ENCODE measurements at places on chromosomes 2 and 18. TPM values are rescaled to one million over a fixed set of nuclear protein-coding genes. Genes with fewer than 3 reads are reported as not detected.

DNA sequence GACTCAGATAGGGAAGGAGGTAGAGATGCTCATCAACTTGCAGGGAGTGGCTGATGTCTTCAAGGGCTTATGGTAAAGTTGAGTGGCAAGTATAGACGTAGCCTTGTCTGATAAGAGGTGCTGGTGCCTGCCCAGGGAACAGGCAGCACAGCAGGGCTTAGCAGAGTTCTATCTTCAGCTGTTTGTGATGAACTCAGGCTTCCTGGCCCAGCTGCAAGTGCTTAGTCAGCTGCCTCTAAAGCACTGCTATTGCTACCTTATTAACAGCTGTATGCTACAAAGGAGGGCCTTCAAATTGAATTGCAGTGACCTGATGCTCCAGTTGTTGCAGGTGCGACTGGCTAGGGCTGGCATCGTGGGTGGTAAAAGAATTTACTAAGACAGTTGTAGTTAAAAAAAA, 82.1 kb downstream of the TSN start:
- no peak for DNase-seq

GRCh38 chr2:216799873-216800431, 59.9 kb downstream of the TNP1 start:
- no peak for DNase-seq

The RAX gene
- 0.52 TPM for total RNA-seq

The LIMS3 gene
- total RNA-seq: 2.0 TPM

The PAX3 gene
- total RNA-seq: not detected

DNA sequence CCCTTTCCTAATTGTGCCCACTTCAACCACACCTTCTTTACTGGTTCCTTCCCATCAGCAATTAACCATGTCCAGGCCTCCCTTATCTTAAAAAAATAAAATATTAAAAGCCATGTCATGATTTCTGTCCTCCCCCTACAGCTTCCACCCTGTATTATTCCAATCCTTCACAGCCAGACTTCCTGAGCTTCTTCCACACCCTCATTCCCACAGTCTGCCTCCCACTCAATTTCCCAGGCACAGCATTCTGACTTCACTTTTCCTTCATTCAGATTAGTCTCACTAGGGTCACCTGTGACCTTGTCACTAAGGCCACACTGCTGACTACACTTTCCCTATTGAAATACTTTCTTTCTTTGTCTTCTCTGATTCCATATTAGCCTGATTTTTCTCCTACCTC, 159.4 kb downstream of the DIS3L2 start:
- no peak for DNase-seq

- no peak for DNase-seq
These were observed 84.7 kb upstream of the LRATD1 start for GRCh38 chr2:14547830-14548229.

- no peak for DNase-seq
These were observed 28.5 kb upstream of the DARS1 start for GRCh38 chr2:136013955-136014354.

DNA sequence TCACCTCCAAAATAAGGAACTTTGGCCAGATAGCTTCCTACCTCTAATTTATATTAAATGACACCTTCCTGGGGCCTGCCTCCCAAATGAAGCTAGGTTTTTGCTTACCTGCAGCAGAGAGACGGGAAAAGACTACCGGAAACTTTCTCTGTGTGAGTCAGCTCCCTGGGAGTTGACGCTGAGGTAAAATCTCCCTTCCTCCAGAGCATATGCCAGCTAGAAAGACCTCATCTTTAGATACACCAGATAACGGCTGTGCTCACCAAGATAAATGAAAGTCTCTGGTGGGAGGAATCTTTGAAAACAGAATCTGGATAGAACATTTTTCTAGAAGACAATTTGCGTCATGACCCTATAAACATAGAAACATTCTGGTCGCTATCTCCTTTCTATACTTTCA, 99.7 kb upstream of the RFX8 start:
- no peak for DNase-seq

DNA sequence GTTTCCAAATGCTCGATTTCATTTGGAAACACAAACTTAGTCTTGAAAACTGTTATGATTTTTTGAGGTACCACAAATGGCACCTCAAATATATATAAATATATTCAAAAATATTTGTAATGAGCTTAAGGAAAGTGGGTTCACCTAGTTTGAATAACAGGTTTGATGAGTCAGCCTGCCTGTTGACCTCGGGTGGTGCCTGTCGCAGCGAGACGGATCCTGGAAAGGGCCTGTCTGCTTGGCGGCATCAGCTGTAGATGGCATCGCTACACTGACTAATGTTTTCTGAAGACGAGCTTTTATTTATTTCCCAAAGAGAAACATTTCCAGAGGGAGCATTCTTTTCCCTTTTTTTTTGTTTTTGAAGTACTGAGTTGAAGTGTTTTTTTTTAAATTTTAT, 6.9 kb downstream of the ALLC start:
- DNase-seq: no peak

DNA sequence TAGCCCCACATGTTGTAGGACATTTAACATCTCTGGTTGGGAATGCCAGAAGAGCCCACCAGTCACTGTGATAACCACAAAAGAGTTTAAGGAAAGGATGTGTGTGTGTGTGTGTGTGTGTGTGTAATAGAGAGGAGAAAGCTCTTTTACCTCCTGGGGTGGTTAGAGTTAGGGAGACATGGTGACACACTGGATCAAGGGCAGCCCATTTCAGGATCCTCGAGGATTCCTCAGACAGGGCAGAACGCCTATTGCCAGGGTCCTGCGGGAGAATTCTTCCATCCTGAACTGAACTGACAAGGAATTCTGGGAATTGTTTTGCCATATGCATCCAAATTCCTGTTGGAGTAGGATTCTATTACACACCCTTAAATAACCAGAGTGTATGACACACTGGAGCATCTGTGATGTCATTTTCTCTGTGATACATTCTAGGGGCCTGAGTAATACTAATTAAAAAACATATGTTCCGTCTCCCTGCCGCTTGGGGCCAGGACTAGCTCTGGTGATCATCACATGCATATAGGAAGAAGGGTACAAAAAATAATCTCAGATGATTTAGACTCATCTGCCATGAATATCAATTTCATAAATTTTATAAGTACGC, 156.4 kb upstream of the MMADHC start:
- no peak for DNase-seq

GRCh38 chr2:102262216-102263129, 48.9 kb upstream of the IL1RL1 start:
- DNase-seq: no peak

GRCh38 chr18:57154191-57154830, 7.4 kb downstream of the BOD1L2 start:
- DNase-seq: no peak

DNA sequence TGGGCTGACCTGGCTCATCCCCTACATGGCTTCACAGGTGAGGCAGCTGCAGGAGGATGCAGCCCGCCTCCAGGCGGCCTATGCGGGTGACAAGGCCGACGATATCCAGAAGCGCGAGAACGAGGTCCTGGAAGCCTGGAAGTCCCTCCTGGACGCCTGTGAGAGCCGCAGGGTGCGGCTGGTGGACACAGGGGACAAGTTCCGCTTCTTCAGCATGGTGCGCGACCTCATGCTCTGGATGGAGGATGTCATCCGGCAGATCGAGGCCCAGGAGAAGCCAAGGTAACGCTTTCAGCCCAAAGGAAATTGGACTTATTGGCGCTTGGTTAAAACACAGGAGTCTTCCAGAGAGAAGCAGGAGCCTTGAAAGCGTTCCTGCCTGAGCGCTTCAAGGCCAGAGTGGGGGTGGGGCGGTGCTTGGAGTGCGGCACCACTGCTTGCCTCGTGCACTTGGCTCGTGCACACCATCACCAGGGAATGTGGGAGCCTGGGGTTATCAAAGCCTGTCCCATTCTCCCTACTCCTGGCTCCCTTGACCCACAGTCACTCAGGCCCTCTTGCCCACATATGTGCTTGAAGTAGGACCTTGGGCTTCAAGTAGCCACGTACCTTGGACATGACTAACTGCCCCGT, 69.8 kb upstream of the EML6 start:
- DNase-seq: no peak

DNA sequence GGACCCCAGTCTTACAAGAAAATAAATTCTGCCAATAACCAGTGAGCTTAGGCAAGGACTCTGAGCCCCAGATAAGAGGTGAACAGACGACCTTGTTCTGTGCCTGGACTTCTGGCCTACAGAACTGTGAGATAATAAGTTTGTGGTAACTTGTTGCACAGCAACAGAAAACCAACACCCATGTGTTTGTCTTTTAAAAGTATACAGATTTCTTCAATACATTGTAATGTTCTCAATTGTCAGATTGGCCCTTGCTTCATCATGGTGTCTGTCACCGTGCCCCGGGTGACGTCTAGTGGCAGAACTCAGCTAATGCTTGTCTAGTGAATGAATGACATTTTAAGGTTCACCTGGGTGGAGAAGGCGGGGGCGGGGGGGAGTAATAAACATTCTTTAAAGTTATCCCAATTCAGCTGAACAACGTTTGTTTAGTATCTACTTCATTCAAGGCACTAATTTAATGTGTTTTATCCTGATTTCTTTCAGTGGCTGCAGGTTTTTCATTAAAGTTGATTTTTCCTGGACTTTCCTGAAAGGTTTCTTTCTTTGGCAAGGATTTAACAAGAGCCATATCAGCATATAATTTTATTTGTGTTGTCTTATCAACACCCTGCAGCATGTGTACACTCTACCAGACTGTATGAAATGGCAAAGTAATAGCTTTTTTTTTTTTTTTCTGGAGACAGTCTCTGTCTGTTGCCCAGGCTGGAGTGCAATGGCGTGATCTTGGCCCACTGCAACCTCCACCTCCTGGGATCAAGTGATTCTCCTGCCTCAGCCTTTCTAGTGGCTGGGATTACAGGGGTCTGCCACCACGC, 123.8 kb upstream of the DLX2 start:
- DNase-seq: no peak

All from H1 (cell line).